ENCODE measurements at places on chromosomes 5 and 9.

DNA sequence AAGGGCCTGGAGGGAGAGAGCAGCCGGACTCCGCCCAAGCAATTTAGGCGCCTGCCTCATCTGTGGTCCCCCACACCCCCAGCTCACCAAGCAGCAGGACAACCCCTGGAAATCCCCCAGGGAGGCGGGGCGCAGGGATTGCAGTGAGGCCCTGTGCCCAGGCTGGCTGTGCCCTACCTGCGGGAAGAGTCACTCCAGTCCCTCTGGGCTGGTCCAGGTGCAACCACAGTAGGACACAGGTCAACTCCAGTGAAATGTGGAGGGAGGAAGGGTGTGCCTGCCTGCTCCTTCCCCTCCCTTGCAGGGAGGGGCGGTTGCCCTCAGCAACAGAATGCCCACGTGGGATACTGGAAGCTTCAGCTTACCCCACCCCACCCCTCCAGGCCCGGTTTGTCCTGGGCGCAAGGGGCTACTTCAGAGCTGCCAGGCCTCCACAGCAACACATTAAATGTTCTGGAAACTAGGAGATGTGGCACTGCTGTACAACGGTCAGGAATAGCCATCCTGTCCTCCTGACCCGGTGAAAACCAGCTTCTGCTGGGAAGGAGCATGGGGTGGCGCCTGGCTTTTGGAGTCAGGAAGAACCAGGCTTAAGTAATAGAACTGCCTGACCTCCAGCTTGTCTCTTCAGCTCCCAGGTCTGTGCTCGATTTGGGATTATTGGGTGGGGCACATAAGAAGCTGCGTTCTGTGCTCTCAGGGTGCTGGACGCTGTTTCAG is 22.5 kb downstream of the ABO start:
- DNase-seq = no peak

GRCh38 chr5:56012281-56012963 is 17.7 kb upstream of the IL6ST start:
- no peak for DNase-seq

- no peak for DNase-seq
Measured at GRCh38 chr9:84823421-84824271, 154.1 kb downstream of the NTRK2 start.

GRCh38 chr9:70111641-70112236 is 68.1 kb downstream of the MAMDC2 start:
- no peak for DNase-seq

DNA sequence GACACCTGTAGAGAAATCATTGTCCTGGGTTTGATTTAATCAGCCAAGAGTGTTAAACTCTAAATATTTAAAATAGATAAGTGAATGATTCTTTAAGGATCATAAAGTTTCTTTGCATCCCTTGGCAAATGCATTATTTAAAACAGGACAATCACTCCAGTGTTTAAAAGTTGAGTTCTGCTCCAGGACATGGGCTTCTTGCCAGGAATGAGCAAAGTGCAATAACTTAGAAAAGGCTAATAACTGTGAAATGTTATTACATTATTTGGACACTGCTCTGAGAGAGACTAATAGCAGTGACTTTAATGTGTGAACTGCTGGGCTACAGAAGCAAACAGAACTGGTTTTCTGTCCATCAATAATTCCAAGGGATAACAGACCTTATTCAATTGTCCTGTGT is 283.3 kb downstream of the GABRB2 start:
- DNase-seq = no peak

GRCh38 chr5:139677736-139678613 is 29.8 kb downstream of the CXXC5 start:
- peak; percentile 55 for DNase-seq

GRCh38 chr5:139137697-139138096 is 60.5 kb downstream of the SIL1 start:
- DNase-seq = peak; percentile 23

GRCh38 chr5:28117691-28118090 is 1079.3 kb upstream of the CDH9 start:
- DNase-seq = no peak

- no peak for DNase-seq
Measured at GRCh38 chr9:88645172-88645878, 110.3 kb downstream of the NXNL2 start.

DNA sequence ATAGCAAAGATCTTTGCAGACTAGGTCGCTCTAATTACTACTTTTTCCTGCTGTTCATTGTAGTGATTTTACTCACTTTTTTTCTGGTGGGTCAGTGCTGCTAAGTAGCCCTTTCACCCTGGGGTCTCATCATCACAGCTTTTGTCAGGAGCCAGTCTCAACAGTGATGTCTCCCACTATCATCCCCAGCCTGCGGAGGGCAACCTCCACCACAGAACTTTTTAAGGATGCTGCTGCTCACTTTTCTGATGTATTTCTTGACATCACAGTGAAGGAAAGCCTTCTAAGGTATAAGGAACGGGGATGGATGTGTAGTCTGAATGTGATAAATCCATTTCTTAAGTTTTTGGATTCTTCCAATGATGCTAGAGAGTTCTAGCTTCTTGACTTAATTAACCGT is 242.5 kb upstream of the RIOK2 start:
- DNase-seq = peak; percentile 6

DNA sequence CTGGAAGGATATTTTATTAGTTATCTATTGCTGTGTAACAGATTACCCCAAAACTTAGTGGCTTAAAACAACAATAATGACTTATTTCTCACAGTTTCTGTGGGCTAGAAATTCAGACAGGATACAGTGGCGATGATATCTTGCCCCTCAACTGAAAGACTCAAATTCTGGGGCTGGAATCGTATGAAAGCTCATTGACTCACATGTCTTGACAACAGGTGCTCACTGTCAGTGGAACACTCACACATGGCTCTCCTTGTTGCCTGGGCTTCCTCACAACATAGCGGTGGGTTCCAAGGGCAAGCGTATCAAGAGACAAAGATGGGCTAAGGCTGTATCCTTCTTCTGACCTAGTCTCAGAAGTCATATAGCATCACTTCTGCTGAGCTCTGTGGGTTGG is 3.7 kb upstream of the GNPDA1 start:
- peak; percentile 30 for DNase-seq

DNA sequence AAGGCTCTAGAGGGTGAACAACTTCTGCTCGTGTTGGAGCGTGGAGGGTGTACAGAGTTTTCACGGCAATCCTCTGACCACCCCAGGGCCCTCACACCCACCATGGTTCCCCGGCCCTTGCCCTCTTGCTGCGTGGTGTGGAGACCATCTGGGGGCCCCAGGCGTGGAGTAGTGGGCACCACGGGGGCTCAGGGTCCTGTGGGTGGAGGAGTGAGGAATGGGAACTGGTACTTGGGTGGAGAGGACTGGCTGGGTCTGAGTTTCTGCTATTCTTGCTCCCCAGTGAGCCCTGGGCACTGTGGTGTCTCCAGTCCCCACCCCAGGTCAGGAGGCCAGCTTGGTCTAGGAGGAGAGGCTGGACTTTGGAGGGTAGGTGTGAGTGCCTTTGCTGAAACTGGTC is 21.9 kb upstream of the TRIM52 start:
- DNase-seq = no peak

DNA sequence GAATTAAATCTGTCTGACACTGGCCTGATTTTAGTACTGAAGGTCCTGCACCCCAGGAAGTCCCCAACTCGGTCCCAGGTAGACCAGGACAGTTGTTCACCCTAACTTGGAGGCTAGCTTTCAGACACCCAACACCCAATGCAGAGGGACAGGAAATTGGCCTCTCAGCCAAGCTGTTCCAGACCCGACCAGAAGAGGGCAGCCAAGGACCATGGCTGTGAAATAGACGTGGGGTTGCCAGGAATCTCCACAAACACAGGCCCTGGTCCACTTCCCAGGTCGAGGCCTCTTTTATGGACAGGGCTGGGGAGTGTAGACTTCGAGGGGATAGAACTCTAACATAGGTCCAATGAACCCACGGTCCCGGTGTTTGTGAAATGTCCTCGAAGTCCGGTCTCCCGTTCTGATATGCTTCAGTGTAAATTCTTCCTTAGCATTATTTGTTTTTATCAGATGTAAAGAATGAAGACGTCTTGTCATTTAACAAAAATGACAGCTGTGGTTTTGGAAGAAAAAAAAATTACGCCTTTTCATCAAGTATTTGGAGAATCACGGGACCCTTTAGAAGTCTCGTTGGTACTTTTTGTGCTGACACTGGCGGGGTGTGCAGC is 260.3 kb upstream of the ADAMTS16 start:
- peak; percentile 24 for DNase-seq

DNA sequence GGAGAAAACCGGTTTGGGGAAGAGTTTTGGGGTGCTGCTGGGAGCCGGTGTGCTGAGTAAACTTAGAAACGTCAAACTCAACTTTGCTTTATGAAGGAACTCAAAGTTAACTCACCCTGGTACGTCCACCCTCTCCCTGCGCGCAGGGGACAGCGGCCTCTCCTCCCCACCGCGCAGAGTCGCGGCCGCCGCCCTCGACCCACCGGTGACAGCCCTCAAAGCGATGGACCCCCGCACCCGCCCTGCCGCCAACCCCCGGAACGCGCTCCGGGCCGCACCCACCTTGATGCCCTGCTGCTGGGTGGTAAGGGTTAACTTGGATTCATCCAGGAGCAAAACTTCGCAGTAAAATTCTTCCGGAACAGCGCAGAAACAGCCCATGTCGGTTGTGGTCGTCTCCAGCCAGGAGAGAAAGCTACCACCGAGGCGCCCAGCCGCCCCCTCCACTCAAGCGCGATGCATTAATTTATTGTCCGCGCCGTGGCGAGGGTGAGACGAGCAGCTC is 366 bp downstream of the EPB41L4A start:
- no peak for DNase-seq

DNA sequence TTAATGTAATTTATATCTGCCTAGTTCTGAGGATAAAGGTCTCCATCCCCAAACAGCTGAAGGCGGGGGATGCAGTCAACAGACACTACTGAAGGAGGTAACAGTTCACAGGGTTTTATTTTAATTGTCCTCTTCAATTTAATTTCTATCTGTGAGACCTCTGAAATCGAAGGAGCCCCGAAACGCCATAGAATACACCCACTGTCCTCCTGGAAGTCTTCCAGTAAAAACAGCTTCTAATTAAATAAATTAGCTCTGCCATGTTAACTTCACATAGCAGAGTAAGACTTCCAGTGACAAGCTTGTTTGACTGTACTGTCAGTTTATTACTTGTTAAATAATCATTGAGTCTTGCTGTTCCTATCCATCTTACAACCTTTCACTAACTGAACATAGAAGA is 193.5 kb downstream of the SEC61B start:
- DNase-seq = no peak

DNA sequence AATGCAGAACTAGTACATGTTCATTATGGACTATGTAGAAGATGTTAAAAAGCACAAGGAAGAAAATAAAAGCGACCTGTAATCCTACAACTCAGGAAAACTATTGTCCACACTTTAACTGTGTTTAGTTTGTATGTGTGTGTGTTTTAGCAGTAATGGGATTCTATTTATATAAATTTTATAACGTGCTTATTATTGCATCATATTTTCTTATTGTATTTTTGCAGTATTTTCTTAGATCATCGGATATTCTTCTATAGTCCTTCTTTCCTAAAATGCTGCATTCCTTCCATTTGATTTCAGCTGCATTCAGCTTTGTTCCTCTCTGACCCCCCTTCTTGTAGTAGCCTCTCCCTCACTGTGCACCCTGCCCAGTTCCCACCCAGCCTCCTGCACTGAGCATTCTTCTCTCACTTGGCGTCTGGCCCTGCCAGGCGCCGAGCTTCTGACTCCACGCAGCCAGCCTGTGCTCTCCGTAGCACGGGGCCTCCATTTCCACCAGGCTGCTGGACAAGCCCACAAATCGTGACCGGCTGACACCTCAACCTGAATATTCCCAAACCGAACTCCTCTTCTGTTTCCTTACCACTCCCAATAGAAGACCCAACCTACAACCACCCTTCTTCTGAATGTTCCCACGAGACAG is 39.9 kb downstream of the MVB12B start:
- DNase-seq = no peak

DNA sequence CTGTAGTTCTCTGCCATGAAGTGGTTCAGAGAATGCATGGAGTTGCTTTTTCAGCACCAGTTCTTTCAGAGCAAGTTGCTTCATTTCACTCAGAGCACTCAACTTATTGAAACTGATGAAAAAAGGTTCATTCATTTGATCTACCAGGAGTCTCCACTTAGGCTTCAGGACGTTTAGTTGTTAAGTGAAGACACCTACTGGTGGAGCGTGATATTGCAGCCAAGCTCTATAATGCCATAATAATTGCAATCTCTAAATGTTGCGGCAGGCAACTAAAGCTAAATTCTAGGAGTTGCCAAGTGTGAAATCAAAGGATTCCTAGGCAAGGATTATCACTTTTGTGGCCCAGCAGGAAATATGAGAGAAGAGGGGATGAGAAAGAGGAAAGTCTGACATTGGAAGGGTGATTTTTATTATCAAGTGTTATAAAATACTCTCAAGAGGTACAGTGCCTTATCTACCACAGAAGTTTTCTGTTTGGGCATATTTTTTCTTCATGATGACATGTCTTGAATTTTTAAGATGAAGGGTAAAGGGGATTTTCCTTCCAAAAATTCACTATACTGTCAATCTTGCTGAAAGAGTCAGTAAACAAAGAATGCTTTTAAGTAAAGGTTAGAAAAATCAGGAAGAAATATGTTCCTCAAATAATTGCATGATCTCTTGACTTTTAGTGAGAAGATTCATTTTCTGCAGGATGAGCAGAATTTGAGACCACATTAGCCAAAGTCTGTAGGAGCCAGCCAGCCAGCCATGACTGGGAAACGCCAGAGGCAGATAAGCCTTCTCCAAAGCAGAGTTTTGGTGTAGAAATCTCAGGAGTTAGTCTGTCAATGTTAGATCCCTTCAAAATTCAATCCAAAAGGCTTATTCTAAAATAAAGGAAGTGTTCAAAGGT is 83.4 kb downstream of the SH3PXD2B start:
- peak; percentile 53 for DNase-seq

DNA sequence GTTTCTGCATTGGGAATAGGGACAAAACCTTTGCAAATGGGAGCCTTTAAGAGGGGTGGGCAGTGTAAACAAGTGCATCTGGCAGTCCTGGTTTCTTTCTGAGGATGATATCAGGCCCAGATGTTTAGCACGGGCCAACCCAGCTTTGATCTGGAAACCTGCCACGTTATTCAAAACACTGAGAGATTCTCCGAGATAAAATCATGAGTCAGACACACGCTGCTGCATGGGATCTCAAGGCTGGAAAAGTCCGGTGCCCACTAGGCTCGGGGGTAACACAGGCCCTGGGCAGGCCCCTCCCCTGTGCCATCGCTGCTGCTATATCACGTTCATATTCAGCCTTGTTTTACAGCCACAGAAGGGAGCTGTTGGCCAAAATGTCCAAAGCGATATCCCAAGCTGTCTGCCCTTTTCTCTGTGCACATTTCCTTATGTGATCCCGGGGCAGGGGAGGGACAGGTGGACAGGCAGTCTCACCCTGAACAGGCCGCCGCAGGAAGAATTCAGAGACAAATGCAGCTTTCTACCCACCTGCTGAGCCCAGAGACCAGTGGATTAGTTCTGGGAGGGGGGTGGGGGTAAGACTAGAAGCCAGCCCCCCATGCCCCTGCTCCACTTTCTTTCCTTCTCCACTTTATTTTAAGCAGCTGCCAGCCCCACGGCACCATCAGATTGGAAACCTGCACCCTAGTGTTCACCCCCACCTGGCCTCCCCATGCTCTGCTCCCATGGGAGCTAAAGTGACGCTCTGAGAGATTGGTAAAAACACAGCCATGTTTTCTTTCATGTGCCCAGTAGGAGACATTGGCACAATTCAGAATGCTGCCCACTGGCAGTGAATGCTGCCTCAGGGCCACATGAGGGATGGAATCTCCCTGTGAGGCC is 63.1 kb downstream of the TMOD1 start:
- DNase-seq = peak; percentile 15

GRCh38 chr9:125974705-125975104 is 227.5 kb downstream of the PBX3 start:
- no peak for DNase-seq

Measured in SJCRH30 (cell line).